Adrenal gland (tissue), 19 donors: ENCODE measurements at places on chromosomes 16 and 17. TPM values are rescaled to one million over a fixed set of nuclear protein-coding genes. Genes with fewer than 3 reads are reported as not detected.

- no peaks in the 10 kb centered on the region for H3K36me3 ChIP-seq
- peak overlapping the region; percentile 93 for H3K27ac ChIP-seq
- peak overlapping the region; percentile 80 for H3K4me3 ChIP-seq
- no peak for DNase-seq
- H3K4me1 ChIP-seq, result peaks cover 10% of the 10 kb centered on the region
- H3K27me3 ChIP-seq, result no peaks in the 10 kb centered on the region
Observed at GRCh38 chr17:28950752-28951427, 428 bp downstream of the PHF12 start.

DNA sequence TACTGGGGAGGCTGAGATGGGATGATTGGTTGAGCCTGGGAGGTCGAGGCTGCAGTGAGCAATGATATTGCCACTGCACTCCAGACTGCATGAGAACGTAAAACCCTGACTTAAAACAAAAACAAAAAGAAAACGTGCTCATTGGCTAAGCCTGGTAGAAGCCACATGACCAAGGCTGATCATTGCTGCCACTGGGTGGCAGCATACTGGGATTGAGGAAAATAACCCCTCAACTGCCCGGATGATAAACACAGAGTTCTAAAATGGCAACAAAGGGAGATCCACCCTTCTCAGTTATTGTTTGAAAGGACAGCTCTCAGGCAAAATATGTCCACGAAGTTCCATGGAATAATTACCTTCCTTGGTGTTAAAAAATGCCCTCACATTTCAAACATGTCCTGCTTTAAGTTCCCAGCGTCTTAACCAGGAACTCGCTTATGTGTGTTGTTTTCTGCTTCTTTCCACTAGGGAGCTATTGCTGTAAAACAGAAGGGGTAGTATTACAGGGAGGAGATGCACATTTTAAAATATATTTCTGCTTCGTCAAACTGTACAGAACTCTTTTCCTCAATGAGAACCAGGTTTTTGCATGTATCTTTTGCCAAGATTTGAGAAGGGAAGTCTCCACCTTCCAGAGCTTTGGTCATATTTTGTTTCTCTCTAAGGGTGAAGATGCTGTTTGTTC, 675.3 kb downstream of the MAF start:
- H3K4me3 ChIP-seq, result no peak overlapping the region
- no peaks in the 10 kb centered on the region for H3K4me1 ChIP-seq
- H3K27me3 ChIP-seq, result no peaks in the 10 kb centered on the region
- H3K27ac ChIP-seq, result no peak overlapping the region

DNA sequence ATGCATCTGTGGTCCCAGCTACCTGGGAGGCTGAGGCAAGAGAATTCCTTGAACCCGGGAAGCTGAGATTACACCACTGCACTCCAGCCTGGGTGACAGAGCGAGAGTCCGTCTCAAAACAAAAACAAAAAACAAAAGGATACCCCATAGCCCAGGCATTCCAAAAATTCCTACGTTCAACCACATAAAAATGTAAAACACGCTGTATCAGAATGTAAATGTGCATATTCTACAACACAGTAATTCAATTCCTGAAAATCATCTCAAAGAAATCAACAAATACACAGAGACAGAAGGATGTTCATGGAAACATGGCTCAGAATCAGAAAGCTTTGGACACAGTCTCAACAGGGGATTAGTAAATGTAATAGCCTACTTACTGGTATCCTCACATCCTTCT, 33.0 kb downstream of the COG7 start:
- no peaks in the 10 kb centered on the region for H3K27me3 ChIP-seq
- H3K27ac ChIP-seq, result no peak overlapping the region
- H3K4me3 ChIP-seq, result no peak overlapping the region
- H3K4me1 ChIP-seq, result no peaks in the 10 kb centered on the region
- H3K36me3 ChIP-seq, result no peaks in the 10 kb centered on the region

DNA sequence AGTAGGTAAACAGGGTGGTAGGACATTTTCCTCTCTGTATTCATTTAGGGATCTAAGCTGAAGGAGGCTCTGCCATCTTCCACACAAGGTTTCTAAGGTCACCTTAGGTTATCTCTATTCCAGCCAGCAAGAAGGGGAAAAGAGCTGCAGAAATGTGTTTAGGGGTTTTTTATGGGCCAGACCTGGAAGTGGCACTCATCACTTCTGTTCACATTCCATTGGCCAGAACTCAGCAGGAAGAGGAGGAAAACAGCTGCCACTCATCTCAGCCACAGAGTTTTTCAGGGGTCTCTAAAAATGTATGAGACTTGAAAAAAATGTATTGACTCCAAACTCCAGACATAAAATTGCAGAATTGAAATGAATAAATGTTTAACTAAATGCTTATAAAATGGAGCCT, 65.8 kb downstream of the FTO start:
- no peak for DNase-seq
- H3K27me3 ChIP-seq, result no peaks in the 10 kb centered on the region
- H3K4me1 ChIP-seq, result peaks cover 28% of the 10 kb centered on the region
- H3K36me3 ChIP-seq, result no peaks in the 10 kb centered on the region

GRCh38 chr16:68255712-68256111, 8.6 kb upstream of the SLC7A6 start:
- DNase-seq, result no peak
- no peaks in the 10 kb centered on the region for H3K36me3 ChIP-seq
- H3K27me3 ChIP-seq, result no peaks in the 10 kb centered on the region
- no peak overlapping the region for H3K4me3 ChIP-seq
- H3K4me1 ChIP-seq, result peaks cover 8% of the 10 kb centered on the region

- no peak for DNase-seq
- no peaks in the 10 kb centered on the region for H3K36me3 ChIP-seq
- H3K4me3 ChIP-seq, result no peak overlapping the region
- H3K4me1 ChIP-seq, result no peaks in the 10 kb centered on the region
- no peaks in the 10 kb centered on the region for H3K27me3 ChIP-seq
Observed at GRCh38 chr16:87828907-87829621, 40.2 kb downstream of the SLC7A5 start.

DNA sequence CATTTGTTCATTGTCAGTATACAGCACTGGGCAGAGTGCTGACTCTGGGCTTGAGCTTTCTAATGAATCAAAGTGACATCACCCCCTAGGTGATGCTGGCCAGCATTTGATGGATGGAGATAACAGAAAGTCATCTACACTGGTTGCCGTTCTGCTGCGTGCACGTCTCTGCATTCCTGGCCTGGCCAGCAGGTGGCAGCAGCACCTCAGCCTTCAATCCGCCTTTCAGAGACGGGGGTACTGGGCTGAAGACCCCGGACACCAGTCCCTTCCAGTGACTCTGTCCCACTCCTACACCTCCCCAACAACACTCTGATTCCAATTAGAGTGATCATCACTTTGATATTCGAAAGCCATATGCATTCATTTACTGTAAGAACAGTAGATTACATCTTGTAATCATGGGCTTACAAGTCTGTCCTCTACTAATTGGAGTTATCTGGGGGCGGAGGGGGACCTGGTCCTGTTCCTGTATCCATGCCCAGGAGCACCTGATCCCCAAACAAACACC, 6.0 kb downstream of the CPSF4L start:
- peak; percentile 56 for DNase-seq
- H3K4me3 ChIP-seq, result no peak overlapping the region
- no peak overlapping the region for H3K27ac ChIP-seq

GRCh38 chr17:34763728-34764665, 184.6 kb downstream of the TMEM132E start:
- H3K4me3 ChIP-seq, result no peak overlapping the region
- no peak overlapping the region for H3K27ac ChIP-seq
- H3K36me3 ChIP-seq, result no peaks in the 10 kb centered on the region
- H3K27me3 ChIP-seq, result no peaks in the 10 kb centered on the region
- DNase-seq, result no peak
- H3K4me1 ChIP-seq, result no peaks in the 10 kb centered on the region

DNA sequence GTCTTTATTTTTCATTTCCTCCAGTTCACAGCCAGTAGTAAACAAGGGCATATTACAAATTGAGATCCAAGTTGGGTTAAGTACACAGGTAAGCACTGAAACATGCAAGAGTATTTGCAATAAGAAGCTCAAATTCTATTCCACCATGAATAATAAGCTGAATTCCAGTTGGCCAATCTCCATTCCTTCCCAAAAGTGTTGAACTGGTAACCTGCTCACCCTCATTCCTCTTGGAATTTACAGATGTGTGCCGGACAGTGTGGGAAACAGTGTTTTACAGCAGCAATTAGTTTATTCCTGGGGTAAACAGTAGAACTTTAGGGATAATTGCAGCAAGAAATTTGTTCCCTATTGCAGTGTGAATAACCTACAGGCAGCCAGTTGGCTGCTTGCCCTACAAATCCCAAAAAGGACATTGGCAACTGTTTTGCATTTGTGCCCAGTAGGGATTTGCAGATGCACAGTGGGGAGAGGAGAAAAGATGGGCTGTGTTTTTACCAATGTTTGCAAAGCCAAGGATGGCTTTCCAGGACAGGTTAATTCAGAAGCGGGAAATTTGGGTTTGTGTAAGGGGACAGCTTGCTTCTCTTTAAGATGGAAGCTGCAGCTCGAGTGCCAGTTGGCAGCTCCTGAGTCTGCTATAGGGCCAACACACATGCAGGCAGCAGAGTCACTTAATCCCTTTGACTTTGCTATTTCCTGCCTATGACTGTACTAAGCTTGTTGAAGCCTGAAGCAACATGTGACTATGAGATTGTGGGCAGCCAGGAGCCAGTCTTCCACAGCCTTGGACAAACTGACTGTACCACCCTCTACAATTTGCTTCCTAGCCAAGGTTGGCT, 318.9 kb downstream of the MAP2K6 start:
- H3K4me3 ChIP-seq, result no peak overlapping the region
- H3K27ac ChIP-seq, result no peak overlapping the region
- H3K27me3 ChIP-seq, result no peaks in the 10 kb centered on the region

- H3K4me1 ChIP-seq, result no peaks in the 10 kb centered on the region
- no peak overlapping the region for H3K4me3 ChIP-seq
- no peak for DNase-seq
Observed at GRCh38 chr17:63629627-63630026, 7.4 kb downstream of the MAP3K3 start.

- no peaks in the 10 kb centered on the region for H3K36me3 ChIP-seq
- no peaks in the 10 kb centered on the region for H3K4me1 ChIP-seq
- no peak overlapping the region for H3K27ac ChIP-seq
- H3K27me3 ChIP-seq, result no peaks in the 10 kb centered on the region
- DNase-seq, result no peak
Observed at GRCh38 chr16:11250091-11250785, 5.8 kb downstream of the SOCS1 start.

DNA sequence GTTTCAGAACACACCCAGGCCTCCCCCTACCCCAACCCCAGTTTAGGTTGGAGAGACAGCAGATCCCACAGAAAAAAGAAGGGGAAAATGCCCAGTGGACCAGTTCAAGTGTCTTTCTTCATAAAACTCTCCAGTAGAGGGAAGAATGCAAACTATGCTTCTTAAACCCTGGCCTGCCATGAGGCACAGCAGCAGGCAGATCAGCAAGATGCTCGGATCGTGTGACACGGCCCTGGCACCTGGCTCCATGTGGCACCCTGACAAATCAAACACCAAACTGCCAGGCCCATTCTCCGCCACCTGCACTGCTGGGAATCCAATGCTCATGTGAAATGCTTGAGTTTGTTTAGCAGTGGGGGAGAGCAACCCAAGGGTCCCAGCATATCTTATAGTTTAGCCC, 166.8 kb downstream of the SOX9 start:
- H3K27ac ChIP-seq, result no peak overlapping the region
- no peaks in the 10 kb centered on the region for H3K36me3 ChIP-seq
- no peaks in the 10 kb centered on the region for H3K27me3 ChIP-seq
- no peak overlapping the region for H3K4me3 ChIP-seq
- DNase-seq, result no peak
- no peaks in the 10 kb centered on the region for H3K4me1 ChIP-seq

DNA sequence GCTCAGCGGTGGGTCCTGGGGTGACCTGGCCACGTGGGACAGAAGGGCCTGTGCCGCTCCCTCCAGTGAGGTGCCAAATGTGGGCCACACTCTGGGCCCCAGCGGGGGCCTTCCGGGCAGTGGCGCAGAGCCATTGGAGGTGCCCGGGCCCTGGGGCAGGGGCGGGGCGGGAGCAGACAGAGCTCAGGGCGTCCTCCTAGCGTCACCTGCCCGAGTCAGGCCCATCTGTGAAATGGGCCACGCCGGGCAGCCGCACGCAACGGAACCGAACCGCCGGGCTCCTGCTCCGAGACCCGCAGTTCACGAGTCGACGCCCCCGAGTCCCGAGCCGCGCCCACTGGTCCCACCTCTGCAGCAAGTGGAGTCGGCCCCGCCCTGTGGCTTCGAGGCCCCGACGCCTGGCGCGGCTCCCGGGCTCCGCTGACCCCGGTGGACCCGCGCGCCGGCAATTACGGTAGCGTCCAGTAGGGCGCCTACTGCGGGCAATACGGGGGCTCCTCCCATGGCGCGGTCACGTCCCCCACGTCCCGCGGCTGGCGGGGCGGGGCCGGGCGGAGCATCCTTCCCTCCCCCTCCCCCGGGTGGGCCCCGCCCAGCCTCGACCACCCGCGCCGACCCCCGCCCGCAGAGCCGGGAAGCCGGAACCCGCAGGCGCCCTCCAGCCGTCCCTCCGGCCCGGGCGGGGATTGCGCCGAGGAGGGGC, 1.9 kb downstream of the SLC16A3 start:
- H3K4me3 ChIP-seq, result peak overlapping the region; percentile 59
- DNase-seq, result peak; percentile 80
- no peaks in the 10 kb centered on the region for H3K27me3 ChIP-seq
- H3K4me1 ChIP-seq, result no peaks in the 10 kb centered on the region

GRCh38 chr16:17386229-17386628, 84.5 kb downstream of the XYLT1 start:
- no peaks in the 10 kb centered on the region for H3K36me3 ChIP-seq
- no peak for DNase-seq

- DNase-seq, result no peak
- no peaks in the 10 kb centered on the region for H3K36me3 ChIP-seq
- H3K27ac ChIP-seq, result peak overlapping the region; percentile 69
- H3K4me3 ChIP-seq, result no peak overlapping the region
Observed at GRCh38 chr17:17779015-17779611, 57.7 kb downstream of the SREBF1 start.

DNA sequence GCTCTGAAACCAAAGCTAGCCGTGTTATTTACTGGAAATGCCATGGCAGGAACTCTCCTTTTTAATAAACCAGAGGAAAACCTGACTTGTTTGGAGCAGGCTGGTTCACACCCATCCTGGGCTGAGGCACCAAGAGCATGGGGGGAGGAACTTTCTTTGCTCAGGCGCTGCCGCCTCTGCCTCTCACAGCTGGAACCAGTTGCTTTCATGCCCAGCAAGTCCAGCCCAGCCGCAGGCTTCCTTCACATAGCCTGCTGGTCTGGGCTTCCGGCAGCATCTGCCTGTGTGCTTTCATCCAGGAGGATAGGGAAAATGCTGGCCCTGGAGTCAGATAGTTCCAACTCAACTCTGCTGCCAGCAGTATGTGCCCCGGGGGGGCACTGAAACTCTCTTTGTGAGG, 88.1 kb upstream of the ASIC2 start:
- no peak overlapping the region for H3K4me3 ChIP-seq
- no peaks in the 10 kb centered on the region for H3K36me3 ChIP-seq
- DNase-seq, result no peak
- H3K27me3 ChIP-seq, result no peaks in the 10 kb centered on the region
- no peaks in the 10 kb centered on the region for H3K4me1 ChIP-seq

PPP1R27 gene
- total RNA-seq, result not detected

CLEC19A gene
- total RNA-seq, result not detected

NDE1 gene
- 21.2 TPM for total RNA-seq

C17orf58 gene
- 10.8 TPM for total RNA-seq

KRTAP3-2 gene
- total RNA-seq, result not detected
